ENCODE measurements at places on chromosomes 5 and 9. TPM values are rescaled to one million over a fixed set of nuclear protein-coding genes. Genes with fewer than 3 reads are reported as not detected.

Gene QRFP
- total RNA-seq = not detected

Gene MRPL22
- 27.8 TPM for total RNA-seq

Gene TAS2R1
- total RNA-seq = not detected

Gene RAB3C
- total RNA-seq = 21.7 TPM

Gene ANKRD20A1
- 3.0 TPM for total RNA-seq

Gene CLPTM1L
- 71.2 TPM for total RNA-seq

Gene PRR7
- total RNA-seq = 1.9 TPM

Gene AQP7
- 9.1 TPM for total RNA-seq

Gene PTRH1
- total RNA-seq = 12.2 TPM

Gene LCN12
- total RNA-seq = 0.71 TPM

Gene UBE2B
- total RNA-seq = 96.6 TPM

Gene CARD9
- 2.6 TPM for total RNA-seq

Gene TRAPPC13
- 19.1 TPM for total RNA-seq

Gene MLANA
- total RNA-seq = not detected
